ENCODE measurements at places on chromosomes 7 and 10. TPM values are rescaled to one million over a fixed set of nuclear protein-coding genes. Genes with fewer than 3 reads are reported as not detected.

C10orf71 gene
- not detected for polyA plus RNA-seq

CYREN gene
- polyA plus RNA-seq: 51.6 TPM

RET gene
- polyA plus RNA-seq: not detected

CNPY1 gene
- polyA plus RNA-seq: not detected

CCDC136 gene
- 0.70 TPM for polyA plus RNA-seq

ASB10 gene
- not detected for polyA plus RNA-seq

IFIT1B gene
- not detected for polyA plus RNA-seq

COBL gene
- not detected for polyA plus RNA-seq

TRIL gene
- polyA plus RNA-seq: not detected

ARHGAP12 gene
- polyA plus RNA-seq: 11.9 TPM

YAE1 gene
- polyA plus RNA-seq: 23.7 TPM

SEMA3E gene
- not detected for polyA plus RNA-seq

CNTNAP2 gene
- polyA plus RNA-seq: 0.02 TPM

LOXL4 gene
- polyA plus RNA-seq: not detected

Measured in naive thymus-derived CD4-positive, alpha-beta T cell (primary cell).